ENCODE measurements at places on chromosomes 2 and 18. TPM values are rescaled to one million over a fixed set of nuclear protein-coding genes. Genes with fewer than 3 reads are reported as not detected.

Gene STK36
- total RNA-seq = 35.1 TPM

Gene CLEC4F
- total RNA-seq = not detected

Gene SCYGR4
- not detected for total RNA-seq

Gene FSHR
- total RNA-seq = not detected

Gene SAG
- not detected for total RNA-seq

Gene GPR75
- total RNA-seq = 4.0 TPM

Gene PIK3C3
- 50.5 TPM for total RNA-seq

Gene EPAS1
- total RNA-seq = 200 TPM

Gene LRRTM4
- not detected for total RNA-seq

Gene SLC8A1
- 1.7 TPM for total RNA-seq

Gene STPG4
- 0.83 TPM for total RNA-seq

Gene CRACDL
- 12.9 TPM for total RNA-seq

Gene REG1B
- not detected for total RNA-seq

Gene SCTR
- total RNA-seq = not detected

Gene SLC11A1
- total RNA-seq = 0.09 TPM

Gene CXCR4
- total RNA-seq = 0.54 TPM

Gene EFR3B
- 0.09 TPM for total RNA-seq

All from MCF 10A (cell line).